GM23338 (cell line): ENCODE measurements at places on chromosomes 2 and 18.

GRCh38 chr2:190693533-190694232 lies 44.8 kb downstream of the NAB1 start:
- no peaks in the 10 kb centered on the region for H3K36me3 ChIP-seq
- no peak for DNase-seq
- no peaks in the 10 kb centered on the region for H3K27me3 ChIP-seq

DNA sequence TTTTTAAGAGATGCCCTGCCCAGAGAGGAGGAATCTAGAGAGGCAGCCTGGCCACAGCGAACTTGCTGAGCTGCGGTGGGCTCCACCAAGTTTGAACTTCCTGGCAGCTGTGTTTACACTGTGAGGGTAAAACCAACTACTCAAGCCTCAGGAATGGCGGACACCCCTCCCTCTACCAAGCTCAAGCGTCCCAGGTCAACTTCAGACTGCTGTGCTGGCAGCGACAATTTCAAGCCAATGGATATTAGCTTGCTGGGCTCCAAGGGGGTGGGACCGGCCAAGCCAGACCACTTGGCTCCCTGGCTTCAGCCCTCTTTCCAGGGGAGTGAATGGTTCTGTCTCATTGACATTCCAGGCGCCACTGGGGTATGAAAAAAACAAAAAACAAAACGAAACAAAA lies 289.4 kb downstream of the KCNS3 start:
- DNase-seq = no peak
- H3K27me3 ChIP-seq = no peaks in the 10 kb centered on the region
- no peaks in the 10 kb centered on the region for H3K4me1 ChIP-seq
- H3K4me3 ChIP-seq = no peak overlapping the region
- H3K27ac ChIP-seq = no peak overlapping the region
- H3K36me3 ChIP-seq = no peaks in the 10 kb centered on the region

- H3K36me3 ChIP-seq = no peaks in the 10 kb centered on the region
- H3K27ac ChIP-seq = no peak overlapping the region
- H3K4me1 ChIP-seq = no peaks in the 10 kb centered on the region
- no peak for DNase-seq
- no peaks in the 10 kb centered on the region for H3K27me3 ChIP-seq
Measured at GRCh38 chr2:234752966-234753365, 198.9 kb upstream of the SH3BP4 start.

DNA sequence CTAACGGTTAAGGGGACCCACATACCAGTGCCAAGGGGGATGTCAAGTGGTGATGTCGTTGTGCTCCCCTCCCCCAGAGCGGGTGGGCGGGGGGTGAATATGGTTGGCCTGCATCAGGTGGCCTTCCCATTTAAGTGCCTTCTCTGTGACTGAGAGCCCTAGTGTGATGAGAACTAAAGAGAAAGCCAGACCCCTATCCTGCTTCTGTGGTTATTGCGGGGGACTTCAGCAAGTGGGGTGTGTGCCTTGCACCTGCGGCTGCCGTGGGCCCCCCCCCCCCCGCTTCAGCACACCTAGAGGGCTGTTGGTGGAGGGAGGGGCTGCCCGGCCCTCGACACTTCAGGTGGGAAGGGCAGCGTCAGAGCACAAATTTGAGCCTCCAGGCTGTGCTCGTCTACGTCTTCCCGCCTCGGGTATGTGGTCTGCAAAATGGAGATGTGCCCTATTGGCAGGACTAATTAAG lies 6.1 kb downstream of the CTDSP1 start:
- H3K4me1 ChIP-seq = peaks cover 27% of the 10 kb centered on the region
- H3K36me3 ChIP-seq = no peaks in the 10 kb centered on the region
- H3K27ac ChIP-seq = peak overlapping the region; percentile 99
- no peaks in the 10 kb centered on the region for H3K27me3 ChIP-seq
- peak; percentile 67 for DNase-seq

DNA sequence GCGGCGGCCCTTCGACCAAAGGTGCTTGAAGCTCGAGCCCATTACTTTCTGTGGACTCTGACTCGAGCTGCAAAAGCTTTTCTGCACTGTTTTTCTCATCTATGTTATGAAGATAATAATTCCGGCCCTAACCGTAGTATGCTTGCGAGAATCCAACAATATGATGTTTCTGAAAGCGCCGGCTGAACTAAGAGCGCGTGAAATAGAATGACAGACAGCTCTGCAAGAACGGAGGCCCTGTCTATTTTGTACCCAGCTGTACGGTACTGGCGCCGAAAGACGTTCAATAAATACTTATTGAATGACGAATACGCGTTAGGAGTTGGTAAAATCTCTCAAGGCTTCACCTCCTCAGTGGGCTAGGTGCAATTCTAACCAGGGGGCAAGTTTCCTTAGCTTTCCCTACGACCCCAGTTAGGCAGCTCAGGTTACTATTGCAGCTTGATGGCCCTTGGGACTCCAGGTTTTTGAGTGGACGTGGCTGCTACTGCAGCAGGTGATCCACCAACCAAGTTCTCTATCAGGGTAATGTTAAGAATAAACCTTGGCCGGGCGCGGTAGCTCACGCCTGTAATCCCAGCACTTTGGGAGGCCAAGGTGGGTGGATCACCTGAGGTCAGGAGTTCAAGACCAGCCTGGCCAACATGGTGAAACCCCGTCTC lies 570 bp downstream of the SCRN3 start:
- peak overlapping the region; percentile 46; the same call in 1 of the 2 replicates for H3K27ac ChIP-seq
- DNase-seq = peak; percentile 34
- peaks cover 6% of the 10 kb centered on the region; the same call in 1 of the 2 replicates for H3K4me1 ChIP-seq
- no peaks in the 10 kb centered on the region for H3K27me3 ChIP-seq

- no peaks in the 10 kb centered on the region for H3K27me3 ChIP-seq
- H3K4me1 ChIP-seq = no peaks in the 10 kb centered on the region
- H3K4me3 ChIP-seq = no peak overlapping the region
- no peak for DNase-seq
- H3K36me3 ChIP-seq = peaks cover 2% of the 10 kb centered on the region; the same call in 1 of the 2 replicates
Measured at GRCh38 chr18:23189099-23189498, 53.8 kb downstream of the CABLES1 start.

GRCh38 chr2:240563951-240564560 lies 3.9 kb downstream of the DUSP28 start:
- H3K4me1 ChIP-seq = peaks cover 15% of the 10 kb centered on the region
- no peaks in the 10 kb centered on the region for H3K36me3 ChIP-seq
- DNase-seq = no peak
- no peak overlapping the region for H3K27ac ChIP-seq

DNA sequence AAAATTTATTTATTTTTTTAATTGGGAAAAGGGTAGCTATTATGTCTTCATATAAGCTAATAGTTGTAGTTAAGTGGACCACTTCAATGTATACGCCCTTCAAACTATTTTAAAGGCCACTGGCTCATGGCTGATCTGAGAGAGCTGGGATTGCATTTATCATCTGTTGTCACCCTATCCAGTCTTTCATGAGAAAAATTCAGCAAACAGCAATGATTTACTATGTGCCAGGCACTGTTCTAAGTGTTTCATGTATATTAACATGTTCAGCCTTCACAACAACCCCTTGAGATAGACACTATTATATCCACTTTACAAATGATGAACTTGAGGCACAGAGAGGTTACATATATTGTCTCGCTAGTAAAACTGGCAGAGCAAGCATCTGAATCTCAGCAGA lies 66.1 kb upstream of the ZNF397 start:
- H3K27ac ChIP-seq = no peak overlapping the region
- H3K4me3 ChIP-seq = no peak overlapping the region
- DNase-seq = no peak
- no peaks in the 10 kb centered on the region for H3K36me3 ChIP-seq

- H3K27me3 ChIP-seq = no peaks in the 10 kb centered on the region
- no peak overlapping the region for H3K4me3 ChIP-seq
- DNase-seq = peak; percentile 69
- peaks cover 16% of the 10 kb centered on the region for H3K4me1 ChIP-seq
Measured at GRCh38 chr2:240060977-240061591, 7.8 kb upstream of the OR6B3 start.

DNA sequence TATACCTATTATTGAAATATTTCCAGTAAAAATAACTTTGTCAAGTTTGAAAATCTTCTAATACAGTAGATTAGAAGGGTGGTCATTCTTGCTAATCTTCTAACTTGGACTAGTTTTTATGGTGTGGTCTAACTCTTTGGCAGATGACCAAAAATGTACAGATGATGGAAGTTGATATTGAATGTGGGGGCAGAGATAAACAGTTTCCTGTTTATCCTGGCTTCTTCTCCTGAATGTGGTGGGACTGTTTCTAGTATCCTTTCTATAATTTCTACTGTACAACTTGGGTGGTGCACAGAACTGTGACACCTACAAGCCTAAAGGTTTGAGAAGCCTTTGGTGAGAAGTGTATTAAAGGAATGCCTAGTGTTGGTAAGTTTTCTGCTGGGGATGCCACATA lies 178.7 kb downstream of the PDE11A start:
- no peaks in the 10 kb centered on the region for H3K27me3 ChIP-seq
- peaks cover 23% of the 10 kb centered on the region for H3K4me1 ChIP-seq
- no peak overlapping the region for H3K4me3 ChIP-seq

DNA sequence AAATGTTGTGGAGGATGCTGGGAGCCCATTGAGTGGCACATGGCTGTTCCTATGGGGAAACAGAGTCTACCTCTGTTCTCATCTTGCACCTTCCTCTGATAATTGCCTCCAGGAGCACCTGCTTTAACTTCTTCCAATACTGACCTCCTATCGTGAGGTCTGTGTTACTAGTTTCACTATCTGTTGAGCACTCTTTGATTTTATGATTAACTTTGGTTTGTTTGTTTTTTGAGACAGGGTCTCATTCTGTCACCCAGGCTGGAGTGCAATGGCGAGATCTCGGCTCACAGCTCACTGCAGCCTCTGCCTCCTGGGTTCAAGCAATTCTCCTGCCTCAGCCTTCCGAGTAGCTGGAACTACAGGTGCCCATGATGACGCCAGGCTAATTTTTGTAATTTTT lies 12.1 kb upstream of the RFX8 start:
- H3K4me1 ChIP-seq = no peaks in the 10 kb centered on the region
- no peaks in the 10 kb centered on the region for H3K36me3 ChIP-seq
- no peak for DNase-seq
- H3K27ac ChIP-seq = no peak overlapping the region
- no peak overlapping the region for H3K4me3 ChIP-seq

- no peaks in the 10 kb centered on the region for H3K27me3 ChIP-seq
- no peaks in the 10 kb centered on the region for H3K36me3 ChIP-seq
- no peak for DNase-seq
- H3K27ac ChIP-seq = no peak overlapping the region
- no peak overlapping the region for H3K4me3 ChIP-seq
Measured at GRCh38 chr2:201786471-201786870, 5.7 kb upstream of the ALS2 start.

DNA sequence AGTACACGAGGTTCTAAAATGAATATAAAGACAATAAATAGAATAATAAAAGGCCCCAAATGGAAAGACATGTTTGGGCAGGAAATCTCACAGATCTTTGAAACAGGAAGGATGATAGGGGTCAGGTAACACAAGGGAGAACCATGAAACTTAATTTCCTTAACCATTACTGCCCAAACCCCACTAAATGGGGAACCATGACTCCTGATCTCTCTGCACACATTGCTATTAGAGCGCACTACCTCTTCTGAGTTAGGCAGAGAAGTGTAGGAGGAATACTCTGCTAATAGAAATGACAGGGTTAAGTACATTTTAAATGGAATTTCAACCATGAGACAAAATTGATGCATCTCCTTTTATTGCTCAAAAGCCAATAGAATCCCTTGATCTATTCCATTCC lies 213.7 kb upstream of the SETBP1 start:
- no peaks in the 10 kb centered on the region for H3K4me1 ChIP-seq
- H3K27ac ChIP-seq = no peak overlapping the region
- no peak overlapping the region for H3K4me3 ChIP-seq
- no peaks in the 10 kb centered on the region for H3K27me3 ChIP-seq
- DNase-seq = no peak
- no peaks in the 10 kb centered on the region for H3K36me3 ChIP-seq

DNA sequence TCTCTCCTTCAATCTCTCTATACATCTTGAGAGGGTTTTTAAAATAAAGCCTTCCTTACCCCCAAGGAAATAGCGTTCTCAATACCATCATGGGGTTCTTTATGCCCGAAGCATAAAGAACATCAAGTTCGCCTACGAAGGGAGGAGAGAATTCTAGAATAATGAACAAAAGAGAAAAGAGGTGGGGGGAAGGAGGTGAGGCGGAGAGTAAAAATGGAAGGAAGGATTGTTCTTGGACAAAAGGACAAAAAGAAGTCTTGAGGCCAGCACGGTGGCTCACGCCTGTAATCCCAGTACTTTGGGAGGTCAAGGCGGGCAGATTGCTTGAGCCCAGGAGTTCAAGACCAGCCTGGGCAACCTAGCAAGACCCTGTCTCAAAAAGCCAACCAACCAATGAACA lies 319.8 kb upstream of the NCKAP5 start:
- DNase-seq = no peak
- no peaks in the 10 kb centered on the region; the same call in 1 of the 2 replicates for H3K4me1 ChIP-seq
- no peak overlapping the region for H3K4me3 ChIP-seq

GRCh38 chr2:217186668-217187159 lies 326.9 kb upstream of the TNP1 start:
- no peaks in the 10 kb centered on the region for H3K4me1 ChIP-seq
- no peaks in the 10 kb centered on the region for H3K36me3 ChIP-seq
- no peaks in the 10 kb centered on the region for H3K27me3 ChIP-seq
- no peak overlapping the region for H3K27ac ChIP-seq

GRCh38 chr2:181076658-181077057 lies 96.3 kb downstream of the UBE2E3 start:
- no peaks in the 10 kb centered on the region for H3K27me3 ChIP-seq
- H3K4me3 ChIP-seq = no peak overlapping the region
- no peak overlapping the region for H3K27ac ChIP-seq
- H3K4me1 ChIP-seq = no peaks in the 10 kb centered on the region
- no peaks in the 10 kb centered on the region for H3K36me3 ChIP-seq
- peak; percentile 29 for DNase-seq

DNA sequence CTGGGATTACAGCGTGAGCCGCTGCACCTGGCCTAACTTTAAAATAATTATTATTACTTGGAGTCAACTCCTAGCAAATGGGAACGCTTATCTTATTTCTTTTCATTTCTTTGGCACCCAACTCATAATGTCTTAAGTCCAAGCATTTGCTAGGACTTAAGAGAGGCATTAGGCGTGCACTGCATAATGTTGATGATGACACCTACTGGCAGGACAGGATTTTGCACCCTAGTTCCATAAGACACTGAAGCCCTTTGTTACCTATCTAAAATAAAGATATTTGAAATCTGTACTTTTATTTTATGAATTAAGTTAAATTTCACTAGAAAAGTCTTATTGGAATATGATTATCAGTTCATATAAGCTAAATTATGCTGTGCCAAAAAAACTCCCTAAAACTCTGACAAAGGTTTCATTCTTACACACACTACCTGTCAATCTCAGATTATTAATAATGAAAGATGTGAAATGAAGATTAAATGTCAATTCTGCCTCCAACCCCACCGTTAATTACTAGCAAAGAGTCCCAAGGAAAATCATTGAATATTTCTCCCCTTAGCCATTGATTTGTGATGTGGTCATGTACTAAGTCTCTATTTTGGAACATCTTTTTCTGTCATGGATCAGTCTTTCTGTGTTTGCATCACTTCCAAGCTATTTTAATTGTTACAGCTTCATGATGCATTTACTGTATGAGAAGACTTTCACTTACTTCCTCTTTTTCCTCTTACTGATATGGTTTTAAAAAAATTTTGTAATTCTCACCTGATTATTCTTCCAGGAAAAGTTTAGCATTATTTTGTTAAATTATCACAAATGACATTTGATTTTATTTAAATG lies 12.7 kb upstream of the CDH2 start:
- no peak overlapping the region for H3K27ac ChIP-seq
- peak; percentile 89 for DNase-seq
- H3K36me3 ChIP-seq = no peaks in the 10 kb centered on the region
- H3K4me3 ChIP-seq = no peak overlapping the region
- H3K4me1 ChIP-seq = no peaks in the 10 kb centered on the region
- no peaks in the 10 kb centered on the region for H3K27me3 ChIP-seq
